ENCODE measurements at places on chromosomes 12 and 14.
A peak's percentile ranks its signal among the peaks of the same experiment; 100 is the strongest.

DNA sequence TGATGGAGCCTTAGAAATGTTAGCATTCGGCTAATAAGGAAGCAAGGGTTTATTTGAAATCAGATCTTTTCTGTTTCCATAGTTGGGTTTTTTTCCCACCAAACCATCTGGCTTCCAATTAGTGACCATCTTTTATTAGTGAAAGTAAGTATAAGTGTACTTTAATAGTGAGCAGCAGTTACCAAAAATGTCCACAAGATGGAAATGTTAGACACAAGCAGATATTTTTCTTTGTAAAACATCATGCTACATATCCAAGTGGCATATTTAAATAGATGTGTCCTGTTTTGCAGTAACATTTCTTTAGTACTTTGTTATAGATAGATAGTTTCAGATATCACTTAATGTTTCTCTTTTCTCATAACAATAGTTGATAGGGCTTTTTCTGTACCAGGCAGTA, 28.8 kb downstream of the YEATS4 start:
- DNase-seq, result no peak

- DNase-seq, result no peak
These were observed 186.8 kb downstream of the TTC7B start for GRCh38 chr14:90629471-90629870.

DNA sequence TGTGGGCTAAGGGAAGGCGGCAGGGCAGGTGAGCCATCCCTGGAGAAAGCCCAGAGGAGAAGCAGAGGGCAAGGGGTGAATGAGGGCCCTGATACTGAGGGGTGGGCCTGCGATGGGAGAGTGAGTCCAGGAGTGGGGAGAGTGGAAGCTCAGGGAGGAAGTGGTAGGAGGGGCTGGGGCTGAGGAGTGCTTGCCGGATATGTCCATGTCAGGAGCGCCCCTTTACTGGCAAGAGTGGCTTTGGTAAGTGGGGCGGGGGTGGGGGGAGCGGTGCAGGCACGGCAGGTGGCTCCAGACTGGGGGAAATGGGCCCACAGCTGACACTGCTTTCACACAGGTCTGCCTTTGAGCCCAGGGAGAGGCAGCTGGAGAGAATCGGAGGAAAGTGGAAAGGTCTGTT, 86.4 kb upstream of the GPR68 start:
- DNase-seq, result no peak

DNA sequence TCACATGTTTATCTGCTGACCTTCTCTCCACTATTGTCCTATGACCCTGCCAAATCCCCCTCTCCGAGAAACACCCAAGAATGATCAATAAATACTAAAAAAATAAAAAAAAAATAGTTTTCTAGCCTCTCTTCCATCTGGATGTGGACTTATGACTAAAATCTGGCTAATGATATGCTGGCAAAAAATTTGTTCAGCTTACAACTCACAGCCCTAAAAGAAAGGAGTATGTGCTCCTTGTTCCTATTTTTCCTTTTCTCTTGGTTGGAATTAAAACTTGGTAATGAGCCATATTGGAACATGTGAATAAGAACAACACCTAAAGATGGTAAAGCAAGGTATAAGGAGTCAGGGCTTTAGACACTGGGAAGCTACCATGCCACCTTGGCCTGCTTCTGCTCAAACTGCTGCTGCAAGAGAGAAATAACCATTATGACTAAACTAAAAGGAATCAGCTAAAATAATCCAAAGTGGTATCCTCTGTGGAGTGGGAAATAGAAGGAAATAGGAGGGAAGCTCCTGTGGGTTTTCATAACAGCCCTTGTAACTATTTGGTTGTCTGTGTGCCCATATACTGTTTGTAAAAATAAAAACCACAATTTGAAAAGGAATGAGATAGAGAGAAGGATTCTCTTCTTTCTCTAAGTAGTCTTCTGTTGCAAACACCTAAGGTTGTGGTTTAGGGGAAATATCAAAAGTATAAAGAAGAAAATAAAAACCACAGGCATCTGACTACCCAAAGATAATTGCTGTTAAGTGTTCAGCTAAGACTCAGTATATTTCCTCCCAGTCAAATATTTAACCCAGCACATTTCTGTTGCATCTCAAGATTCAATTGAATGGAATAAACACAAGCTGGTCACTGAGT, 53.8 kb downstream of the SDR9C7 start:
- no peak for DNase-seq

DNA sequence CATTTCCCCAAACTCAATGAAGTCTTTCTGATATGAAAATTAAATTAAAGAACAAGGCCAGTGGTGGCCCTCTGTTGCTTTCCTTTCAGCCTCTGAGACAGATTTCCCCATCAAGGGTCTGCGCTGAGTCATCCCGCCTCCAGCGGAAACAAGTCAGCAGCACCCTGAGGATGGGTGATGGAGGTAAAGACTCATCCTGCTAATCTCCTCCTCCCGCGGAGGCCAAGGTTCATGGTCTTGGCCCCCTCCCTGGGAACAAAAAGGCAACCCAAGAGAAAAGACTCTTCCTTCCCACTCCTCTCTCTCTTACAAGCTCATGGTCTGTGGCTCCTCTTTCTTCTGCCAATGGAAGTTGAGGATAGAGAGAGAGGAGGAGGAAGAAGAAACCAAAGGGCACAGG, 9.0 kb upstream of the NUMB start:
- no peak for DNase-seq

DNA sequence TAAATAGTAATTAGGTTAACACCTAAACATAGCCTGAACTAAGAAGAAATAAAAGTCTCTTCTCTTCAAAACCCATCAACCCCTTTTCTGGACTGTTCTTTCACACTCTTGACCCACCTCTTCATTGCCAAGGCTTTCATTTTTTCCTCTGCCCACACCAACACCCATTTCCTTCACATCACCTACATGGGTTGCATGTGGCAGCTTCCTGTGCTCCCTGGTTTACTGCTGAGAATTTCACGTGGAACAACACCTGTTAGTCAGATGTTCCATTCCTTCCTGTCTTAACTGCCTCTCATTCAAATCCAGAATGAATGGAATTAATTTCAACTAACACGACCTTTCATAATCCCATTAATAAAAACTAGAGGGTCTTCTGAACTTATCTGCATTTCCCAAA, 157.3 kb downstream of the BCAT1 start:
- no peak for DNase-seq

DNA sequence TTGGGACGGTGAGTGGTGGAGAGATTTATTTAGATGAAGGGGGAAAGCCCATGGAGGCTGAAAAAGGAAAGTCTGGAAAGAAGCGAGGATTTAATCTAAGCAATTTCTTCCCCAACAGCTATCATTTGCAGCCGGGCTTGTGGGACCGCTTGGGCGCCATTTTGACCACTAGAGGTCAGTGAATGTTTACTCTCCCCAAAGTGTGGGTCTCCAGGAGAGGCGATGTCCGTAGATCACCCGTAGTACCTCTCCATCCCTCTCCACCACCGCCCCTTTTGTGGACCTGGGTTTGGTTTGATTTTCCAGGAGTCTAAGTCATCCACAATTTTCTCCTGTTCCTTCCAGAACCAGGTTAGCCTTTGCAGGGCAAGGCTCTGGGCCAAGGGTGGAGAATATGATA, 91.2 kb upstream of the PARP11 start:
- no peak for DNase-seq

DNA sequence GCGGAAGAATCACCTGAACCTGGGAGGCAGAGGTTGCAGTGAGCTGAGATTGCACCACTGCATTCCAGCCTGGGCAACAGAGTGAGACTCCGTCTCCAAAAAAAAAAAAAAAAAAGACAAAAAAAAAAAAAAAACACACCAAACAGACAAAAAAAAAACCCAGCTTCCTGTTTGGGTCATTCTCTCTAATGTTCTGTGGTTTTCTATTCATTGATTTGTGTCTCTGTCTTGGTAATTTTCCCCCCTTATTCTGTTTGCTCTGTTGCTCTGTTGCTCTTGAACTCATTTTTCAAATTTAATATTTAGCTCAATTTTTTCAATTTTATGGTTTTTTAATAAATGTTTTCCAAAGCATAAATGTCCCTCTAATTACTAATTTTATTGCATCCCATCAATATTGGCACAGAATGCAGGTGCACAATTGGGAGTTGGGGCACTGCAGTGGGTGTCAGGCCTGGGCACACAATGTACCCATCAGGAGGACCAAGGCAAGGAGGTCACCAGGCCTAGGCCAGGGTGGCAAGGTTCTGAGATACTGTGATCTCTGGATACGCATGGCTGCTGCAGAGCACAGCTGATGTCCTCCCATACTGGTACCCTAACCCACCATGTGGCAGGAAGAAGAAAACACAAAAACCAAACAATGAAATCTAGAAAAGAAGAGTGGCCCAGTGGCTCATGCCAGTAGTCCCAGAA, 8.0 kb upstream of the GNPTAB start:
- DNase-seq, result no peak

DNA sequence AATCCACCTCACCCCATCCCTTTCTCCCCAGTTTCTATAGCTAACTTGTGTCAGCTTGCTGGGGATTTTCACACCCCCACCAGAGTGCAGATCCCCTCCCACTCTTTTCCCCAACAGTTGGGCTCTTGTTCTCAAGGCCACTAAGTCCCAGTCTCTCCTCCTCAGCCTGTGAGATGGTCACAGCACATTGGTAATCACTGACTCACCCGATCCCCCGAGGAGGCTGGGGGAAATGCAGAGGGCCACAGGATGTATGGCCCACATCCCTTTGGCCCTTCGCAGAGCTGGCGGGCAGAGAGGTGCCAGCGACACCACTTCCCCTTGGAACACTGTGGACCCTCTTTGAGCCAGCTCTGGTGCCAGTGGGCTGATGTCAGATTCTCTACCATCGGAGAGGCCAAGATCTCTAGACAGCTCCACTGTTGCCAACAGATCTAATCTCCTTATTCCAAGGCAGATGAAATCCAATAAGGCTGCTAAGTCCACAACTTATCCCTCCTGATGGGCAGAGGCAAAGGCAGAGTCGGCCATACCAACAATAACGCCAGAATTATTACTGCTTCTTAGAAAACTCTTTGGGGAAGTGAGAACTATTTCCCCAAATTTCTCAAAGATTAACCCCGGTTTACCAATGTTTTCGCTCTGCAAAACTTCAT, 1.6 kb downstream of the FMNL3 start:
- DNase-seq, result peak; percentile 7

DNA sequence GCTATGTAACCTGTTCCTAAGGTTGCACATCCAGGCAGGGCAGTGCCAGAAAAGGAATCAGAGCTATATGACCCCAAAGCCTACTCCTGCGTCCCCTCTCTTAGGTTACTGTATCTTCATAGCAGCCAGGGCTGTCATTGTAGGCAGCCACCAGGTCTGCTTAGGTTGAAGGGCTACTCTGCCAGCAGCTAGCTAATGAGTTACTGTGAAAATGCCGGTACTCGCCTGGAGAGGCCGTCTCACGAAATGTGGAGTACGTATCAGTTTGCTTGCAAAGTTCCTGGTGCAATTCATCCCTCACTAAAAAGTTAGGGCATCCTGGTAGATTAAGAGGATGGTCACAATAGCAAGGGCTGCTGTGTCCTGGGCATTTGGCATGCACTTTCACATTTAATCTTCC, 50.9 kb downstream of the RPH3A start:
- DNase-seq, result no peak

DNA sequence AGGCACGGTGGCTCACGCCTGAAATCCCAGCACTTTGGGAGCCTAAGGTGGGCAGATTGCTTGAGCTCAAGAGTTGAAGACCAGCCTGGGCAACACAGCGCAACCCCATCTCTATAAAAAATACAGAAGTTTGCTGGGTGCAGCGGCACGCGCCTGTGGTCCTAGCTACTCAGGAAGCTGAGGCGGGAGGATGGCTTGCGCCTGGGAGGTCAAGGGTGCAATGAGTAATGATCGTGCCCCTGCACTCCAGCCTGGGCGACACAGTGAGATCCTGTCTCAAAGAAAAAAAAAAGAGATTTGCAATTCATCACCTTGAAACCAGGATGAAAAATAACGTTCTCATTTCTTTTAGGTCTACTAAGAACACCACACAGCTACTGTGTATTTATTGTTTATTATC, 4.0 kb downstream of the STX2 start:
- DNase-seq, result no peak

- DNase-seq, result no peak
These were observed 143.7 kb upstream of the GZMB start for GRCh38 chr14:24777678-24778077.

- DNase-seq, result no peak
These were observed 91.9 kb upstream of the BCL2L14 start for GRCh38 chr12:11978726-11979384.

- no peak for DNase-seq
These were observed 12.7 kb downstream of the OSBPL8 start for GRCh38 chr12:76546889-76547288.
